SK-N-MC (cell line): ENCODE measurements at places on chromosomes 2 and 18.
A peak's percentile ranks its signal among the peaks of the same experiment; 100 is the strongest.

DNA sequence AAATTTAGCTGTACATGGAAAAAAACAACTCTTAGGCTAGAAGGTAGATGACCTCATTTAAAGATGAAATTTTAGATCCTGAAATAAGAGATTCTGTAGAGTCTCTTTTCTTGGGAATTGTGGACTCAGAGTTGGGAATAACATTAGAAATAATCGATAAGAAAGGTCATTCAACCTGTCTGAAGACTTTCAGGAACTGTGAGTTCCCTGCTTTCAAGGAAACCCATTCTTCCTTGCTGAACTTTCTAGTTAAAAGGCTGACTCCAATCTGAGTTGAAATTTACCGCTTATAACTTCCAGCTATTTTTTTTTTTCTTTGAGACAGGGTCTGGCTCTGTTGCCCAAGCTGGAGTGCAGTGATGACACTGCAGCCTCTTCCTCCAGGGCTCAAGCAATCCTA is 16.8 kb upstream of the SMAD7 start:
- no peak for DNase-seq

GRCh38 chr18:54852780-54853675 is 24.8 kb downstream of the RAB27B start:
- DNase-seq: peak; percentile 10

DNA sequence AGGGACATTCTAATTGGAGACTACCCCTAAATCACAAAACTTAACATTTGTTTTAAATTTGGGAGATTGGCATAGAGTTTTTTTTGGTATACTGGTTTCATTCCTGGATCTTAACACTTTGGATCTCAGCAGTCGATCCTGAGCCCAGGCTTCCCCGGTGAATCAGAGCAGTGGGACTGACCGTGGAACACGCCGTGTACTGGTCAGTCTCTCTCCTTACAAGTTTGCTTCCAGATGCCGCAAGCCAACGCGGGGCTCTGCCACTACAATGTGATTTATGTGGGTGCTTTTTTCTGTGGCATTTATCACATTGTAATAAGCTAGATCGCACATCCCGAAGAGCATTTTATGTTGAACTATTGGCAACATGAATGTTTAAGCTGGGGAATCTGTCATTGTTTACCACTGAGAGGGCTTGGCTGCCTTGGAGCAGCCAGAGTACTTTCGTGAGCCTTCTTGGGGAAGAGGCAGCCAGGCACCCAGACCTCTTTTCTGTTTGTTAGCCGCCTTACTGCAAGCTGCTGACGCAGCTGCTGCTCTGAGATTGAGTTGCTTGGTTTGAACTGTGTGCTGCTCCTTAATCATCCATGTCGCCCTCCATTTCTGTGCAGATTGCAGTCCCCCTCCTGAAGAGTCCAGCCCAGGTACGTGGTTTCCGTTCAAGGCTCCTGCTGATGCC is 49.3 kb downstream of the COA5 start:
- DNase-seq: no peak

GRCh38 chr2:205650931-205651330 is 31.4 kb upstream of the NRP2 start:
- DNase-seq: no peak

DNA sequence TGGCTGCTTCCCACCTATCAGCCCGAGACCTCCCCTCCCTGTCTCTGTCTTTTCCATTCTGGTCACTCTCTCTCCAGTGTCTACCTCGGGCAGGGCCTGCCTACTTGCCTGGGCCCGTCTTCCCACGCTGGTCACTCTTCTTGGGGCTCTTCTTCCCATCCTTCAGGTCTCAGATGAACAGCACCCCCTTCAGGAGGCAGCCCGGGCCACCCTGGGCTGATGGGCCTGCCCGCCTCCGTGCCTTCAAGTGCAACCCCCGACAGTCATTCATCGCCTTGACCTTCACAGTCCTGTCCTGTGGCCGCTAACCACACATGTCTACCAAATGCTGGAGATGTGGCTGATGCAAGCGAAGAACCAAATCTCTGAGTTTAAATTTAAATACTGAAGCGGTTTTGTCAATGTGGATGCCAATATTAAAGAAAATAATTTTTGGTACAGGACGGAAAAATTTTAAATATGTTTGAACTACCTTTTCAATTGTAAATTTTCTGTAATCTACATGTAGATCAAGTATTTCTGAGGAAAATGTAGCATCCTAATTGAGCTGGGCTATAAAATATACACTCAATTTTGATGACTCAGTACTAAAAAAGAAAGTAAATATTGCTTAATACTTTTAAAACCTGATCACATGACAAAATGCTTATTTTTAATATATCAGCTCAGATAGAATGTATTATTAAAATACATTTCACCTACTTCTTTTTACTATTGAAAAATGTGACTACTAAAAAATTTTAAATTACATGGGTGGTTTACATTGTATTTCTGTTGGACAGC is 96.4 kb downstream of the LAMA1 start:
- DNase-seq: no peak

- no peak for DNase-seq
Observed at GRCh38 chr2:36376319-36376765, 20.8 kb downstream of the CRIM1 start.
